Activated CD4-positive, alpha-beta memory T cell treated with anti-CD3 and anti-CD28 coated beads, Interleukin-2, amount 10 ng/mL, durations not matched to agents 7 days and 5 days (primary cell): ENCODE measurements at places on chromosomes 5 and 9. TPM values are rescaled to one million over a fixed set of nuclear protein-coding genes. Genes with fewer than 3 reads are reported as not detected.

The UBLCP1 gene
- 31.0 TPM for total RNA-seq

DNA sequence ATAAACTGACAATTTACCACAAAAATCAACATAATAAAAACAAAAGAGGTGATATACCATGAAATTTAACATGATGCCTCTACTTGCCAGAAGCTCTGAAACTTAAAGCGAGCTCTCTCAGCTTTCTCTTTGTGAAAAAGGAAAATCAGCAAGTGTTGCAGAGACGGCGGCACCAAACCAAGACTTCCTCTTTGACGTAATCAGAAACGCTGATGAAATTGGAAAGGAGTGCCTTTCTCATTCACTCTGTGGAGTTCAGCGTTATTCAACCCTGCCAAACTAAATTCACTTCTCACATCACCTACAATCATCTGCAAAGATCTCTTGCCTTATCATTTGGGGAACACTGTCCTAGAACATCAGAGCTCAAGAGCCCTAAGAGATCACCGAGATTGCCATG, 32.2 kb downstream of the ANXA6 start:
- H3K36me3 ChIP-seq, result peaks cover 98% of the 10 kb centered on the region
- DNase-seq, result no peak
- no peaks in the 10 kb centered on the region for H3K27me3 ChIP-seq
- no peak overlapping the region for H3K4me3 ChIP-seq
- peaks cover 30% of the 10 kb centered on the region for H3K4me1 ChIP-seq

- no peak overlapping the region for H3K4me3 ChIP-seq
- no peak for DNase-seq
- H3K4me1 ChIP-seq, result peaks cover 4% of the 10 kb centered on the region
- H3K27me3 ChIP-seq, result no peaks in the 10 kb centered on the region
- no peaks in the 10 kb centered on the region for H3K36me3 ChIP-seq
Measured at GRCh38 chr5:62460578-62460983, 48.0 kb downstream of the IPO11 start.

The NUTM2F gene
- total RNA-seq, result not detected

The IL9 gene
- total RNA-seq, result not detected

DNA sequence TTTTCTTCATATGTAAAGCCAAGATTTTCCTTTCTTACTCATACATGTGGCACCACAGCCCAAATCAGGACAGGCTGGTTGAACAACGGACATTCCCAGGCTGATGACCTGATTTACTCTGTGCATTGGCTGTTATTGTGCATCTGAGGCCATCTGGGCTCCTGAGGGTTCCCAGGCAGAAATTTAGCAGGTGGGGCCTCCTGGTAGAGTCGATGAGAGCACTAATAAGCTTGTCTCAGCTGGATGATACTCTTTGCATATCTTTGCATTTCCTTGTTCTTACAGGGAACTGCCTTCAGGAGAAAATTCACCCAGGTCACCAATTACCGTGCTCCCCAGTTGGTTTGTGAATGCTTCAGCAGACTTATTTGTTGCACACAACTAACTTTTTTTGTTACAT, 605.1 kb downstream of the ELAVL2 start:
- H3K27me3 ChIP-seq, result no peaks in the 10 kb centered on the region
- no peaks in the 10 kb centered on the region for H3K4me1 ChIP-seq
- no peaks in the 10 kb centered on the region for H3K36me3 ChIP-seq

- DNase-seq, result no peak
- no peaks in the 10 kb centered on the region for H3K4me1 ChIP-seq
- H3K27me3 ChIP-seq, result no peaks in the 10 kb centered on the region
Measured at GRCh38 chr5:63089147-63089546, 510.5 kb downstream of the LRRC70 start.

DNA sequence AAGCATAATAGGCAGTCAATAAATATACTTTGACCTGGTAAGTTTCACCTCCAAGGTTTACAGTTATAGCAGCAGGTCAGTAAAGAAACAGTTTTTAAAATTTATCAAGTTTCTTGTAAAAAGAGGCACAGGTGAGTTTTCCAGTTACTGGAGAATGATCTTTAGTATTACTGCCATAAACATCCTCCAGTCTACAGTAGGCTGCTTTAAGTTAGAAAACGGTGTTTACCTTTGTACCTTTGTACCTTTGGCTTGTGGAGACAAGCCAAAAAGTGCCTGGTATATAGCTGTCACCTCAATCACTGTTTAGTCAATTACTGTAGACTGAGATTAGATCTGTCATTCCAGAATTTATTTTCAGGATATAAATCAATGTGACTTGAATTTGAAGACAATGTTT, 42.7 kb upstream of the SRFBP1 start:
- DNase-seq, result no peak
- no peak overlapping the region for H3K27ac ChIP-seq
- H3K36me3 ChIP-seq, result no peaks in the 10 kb centered on the region

The PAEP gene
- not detected for total RNA-seq

GRCh38 chr5:120817044-120817985, 353.2 kb downstream of the PRR16 start:
- H3K36me3 ChIP-seq, result no peaks in the 10 kb centered on the region
- no peak for DNase-seq
- H3K27ac ChIP-seq, result no peak overlapping the region
- H3K4me3 ChIP-seq, result no peak overlapping the region
- no peaks in the 10 kb centered on the region for H3K27me3 ChIP-seq

The SLC23A1 gene
- 1.0 TPM for total RNA-seq

The IL7R gene
- total RNA-seq, result 273 TPM

The TXNDC8 gene
- not detected for total RNA-seq

GRCh38 chr5:107118184-107119019, 552.3 kb downstream of the EFNA5 start:
- no peaks in the 10 kb centered on the region for H3K36me3 ChIP-seq
- no peaks in the 10 kb centered on the region for H3K27me3 ChIP-seq
- no peak for DNase-seq
- H3K27ac ChIP-seq, result no peak overlapping the region

GRCh38 chr5:6760686-6761085, 47.5 kb downstream of the TENT4A start:
- H3K36me3 ChIP-seq, result peaks cover 18% of the 10 kb centered on the region
- no peak for DNase-seq
- no peak overlapping the region for H3K27ac ChIP-seq
- H3K4me3 ChIP-seq, result no peak overlapping the region
- peaks cover 5% of the 10 kb centered on the region for H3K4me1 ChIP-seq
- H3K27me3 ChIP-seq, result no peaks in the 10 kb centered on the region

The HEMGN gene
- 0.53 TPM for total RNA-seq

The WNT8A gene
- not detected for total RNA-seq

DNA sequence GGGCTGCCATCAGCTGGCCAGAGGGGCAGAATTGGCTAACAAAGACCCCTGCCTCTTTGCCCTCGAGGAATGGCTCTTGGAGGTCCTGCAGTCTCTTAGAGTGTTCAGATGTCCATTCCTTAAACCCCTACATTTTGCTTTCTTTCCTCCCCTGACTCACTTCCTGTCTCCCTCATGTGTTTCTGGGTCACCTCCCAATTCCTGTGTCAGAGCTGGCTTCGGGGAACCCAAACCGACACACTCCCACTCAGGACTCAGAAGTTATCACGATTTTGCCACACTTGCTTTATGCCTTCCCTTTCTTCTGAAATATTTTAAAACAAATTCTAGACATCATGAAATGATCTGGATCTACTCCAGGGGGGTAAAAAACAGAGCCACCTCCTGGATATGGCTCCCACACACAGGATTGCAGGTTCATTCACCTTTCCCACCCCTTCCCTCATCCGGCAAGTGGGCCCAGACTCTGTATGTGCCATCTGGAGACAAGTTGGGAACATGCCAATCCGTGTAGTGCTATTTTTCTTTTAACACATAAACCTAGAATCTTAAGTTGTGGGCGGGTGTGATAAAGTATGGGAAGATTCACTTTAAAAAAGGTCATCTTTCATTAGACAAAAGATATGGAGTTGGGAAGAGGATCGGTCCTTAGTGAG, 145.7 kb downstream of the NXNL2 start:
- no peak for DNase-seq
- no peaks in the 10 kb centered on the region for H3K36me3 ChIP-seq

The FAM153A gene
- total RNA-seq, result 33.7 TPM

DNA sequence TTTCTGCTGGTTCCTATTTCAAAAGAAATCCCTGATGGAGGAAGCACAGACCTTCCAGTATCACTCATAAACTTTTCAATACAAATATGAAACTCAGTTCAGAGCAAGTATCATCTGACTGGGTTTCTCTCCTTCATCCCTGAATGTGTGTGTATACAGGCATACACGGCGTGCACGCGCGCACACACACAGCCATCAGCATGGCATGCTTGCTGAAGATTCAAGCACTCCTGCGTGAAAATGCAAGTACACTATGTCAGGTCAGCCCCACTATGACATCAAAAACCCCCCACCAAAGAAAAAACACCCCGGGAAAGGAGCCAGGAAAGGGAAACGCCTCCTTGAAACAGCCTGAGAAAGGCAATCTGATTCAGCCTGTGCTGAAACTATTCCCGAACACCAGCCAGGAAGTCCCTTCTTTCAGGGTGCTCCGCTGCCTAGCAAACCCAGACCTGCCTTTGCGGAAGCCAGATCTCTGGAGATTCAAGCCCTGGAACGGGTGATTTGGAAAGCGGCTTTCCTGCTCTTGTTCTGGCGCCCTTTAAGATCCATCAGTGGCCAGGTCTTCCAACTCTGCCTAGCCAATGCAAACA, 831 bp downstream of the KLHL3 start:
- H3K4me1 ChIP-seq, result peaks cover 8% of the 10 kb centered on the region
- no peak overlapping the region for H3K27ac ChIP-seq
- peak; percentile 17 for DNase-seq
- peaks cover 4% of the 10 kb centered on the region for H3K36me3 ChIP-seq
- peaks cover 6% of the 10 kb centered on the region for H3K27me3 ChIP-seq
- no peak overlapping the region for H3K4me3 ChIP-seq

The FOXD4L6 gene
- total RNA-seq, result not detected

- H3K27ac ChIP-seq, result no peak overlapping the region
- H3K27me3 ChIP-seq, result peaks cover 41% of the 10 kb centered on the region
- no peaks in the 10 kb centered on the region for H3K36me3 ChIP-seq
Measured at GRCh38 chr5:77828445-77828844, 52.3 kb upstream of the TBCA start.

The SOHLH1 gene
- not detected for total RNA-seq

The SLC36A3 gene
- total RNA-seq, result not detected

- no peaks in the 10 kb centered on the region for H3K27me3 ChIP-seq
- no peak overlapping the region for H3K27ac ChIP-seq
- H3K4me3 ChIP-seq, result no peak overlapping the region
- no peaks in the 10 kb centered on the region for H3K36me3 ChIP-seq
Measured at GRCh38 chr5:112024769-112025168, 267.8 kb upstream of the NREP start.

- no peaks in the 10 kb centered on the region for H3K36me3 ChIP-seq
- peaks cover 19% of the 10 kb centered on the region for H3K27me3 ChIP-seq
- no peak overlapping the region for H3K4me3 ChIP-seq
- no peak for DNase-seq
- H3K27ac ChIP-seq, result no peak overlapping the region
Measured at GRCh38 chr5:91182763-91183162, 200.4 kb downstream of the ARRDC3 start.

- H3K27ac ChIP-seq, result no peak overlapping the region
- H3K36me3 ChIP-seq, result no peaks in the 10 kb centered on the region
Measured at GRCh38 chr5:122153230-122153629, 23.9 kb downstream of the ZNF474 start.

GRCh38 chr9:70352356-70352755, 62.1 kb downstream of the KLF9 start:
- no peak for DNase-seq
- no peak overlapping the region for H3K4me3 ChIP-seq
- no peak overlapping the region for H3K27ac ChIP-seq
- peaks cover 32% of the 10 kb centered on the region for H3K36me3 ChIP-seq

The ZNF366 gene
- not detected for total RNA-seq

DNA sequence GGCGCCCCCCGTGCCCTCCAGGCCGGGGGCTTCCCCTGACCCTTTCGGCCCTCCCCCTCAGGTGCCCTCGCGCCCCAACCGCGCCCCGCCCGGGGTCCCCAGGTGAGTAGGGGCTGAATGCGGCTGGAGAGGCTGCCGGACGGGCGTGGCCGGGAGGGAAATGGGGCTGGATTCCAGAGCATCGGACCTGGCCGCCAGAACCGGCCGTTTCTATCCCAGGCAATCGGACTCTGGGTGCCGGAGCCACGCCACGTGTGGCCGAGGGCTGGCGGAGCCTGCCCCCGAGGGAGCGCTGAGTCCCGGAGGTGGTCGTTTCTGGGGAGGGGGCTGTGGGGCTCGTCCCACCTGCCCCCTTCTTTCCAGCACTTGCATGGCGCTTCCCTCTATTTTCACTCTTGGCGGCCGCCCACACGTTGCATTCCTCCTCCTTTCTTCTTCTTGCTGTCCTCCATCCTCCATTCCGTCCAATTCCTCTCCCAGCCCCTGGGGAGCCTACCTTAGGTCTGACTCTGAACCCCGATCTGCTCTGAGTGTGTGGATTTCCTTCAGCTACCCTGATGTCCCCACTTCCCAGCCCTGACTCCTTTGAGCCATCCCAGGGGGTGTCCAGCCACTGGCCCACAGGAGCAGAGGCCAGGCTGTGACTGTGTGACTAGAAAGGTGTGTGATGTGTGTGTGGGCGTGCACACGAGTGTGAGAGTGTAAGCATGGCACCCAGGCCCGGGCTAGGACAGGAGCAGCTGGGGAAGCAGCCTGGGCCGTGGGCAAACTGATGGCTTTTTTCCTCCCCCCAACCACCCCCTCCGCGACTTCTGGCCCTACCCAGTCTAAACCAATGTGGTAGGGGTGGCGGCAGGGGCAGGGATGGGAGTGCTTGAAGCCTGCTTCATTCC, 24.7 kb downstream of the GOLGA2 start:
- no peak for DNase-seq
- no peak overlapping the region for H3K27ac ChIP-seq
- peak overlapping the region; percentile 68 for H3K4me3 ChIP-seq
- H3K27me3 ChIP-seq, result peaks cover 24% of the 10 kb centered on the region
